ENCODE measurements at places on chromosomes 1 and 21.

DNA sequence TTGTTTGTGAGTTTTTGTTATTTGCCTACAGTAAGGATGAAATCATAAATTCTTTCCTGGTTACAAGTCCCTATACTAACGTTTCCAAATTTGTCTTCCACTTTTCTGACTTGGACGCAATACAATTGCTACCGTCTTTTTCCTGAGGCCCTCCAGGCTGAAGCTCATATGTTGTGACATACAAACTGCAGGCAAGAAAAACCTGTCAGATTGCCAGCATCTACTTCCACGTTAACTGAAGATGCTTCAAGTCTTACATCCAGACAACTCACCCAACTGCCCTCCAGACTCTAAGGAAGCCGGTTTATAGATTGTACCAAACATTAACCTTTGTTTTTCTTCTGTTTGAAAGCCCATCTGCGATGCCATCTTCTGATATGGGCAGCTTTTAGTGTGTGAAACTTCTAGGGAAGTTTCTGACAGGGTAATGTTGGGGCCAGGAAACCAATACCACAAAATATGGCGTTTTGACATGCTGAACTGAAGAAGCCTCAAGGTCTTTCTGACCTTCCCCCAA, 21.4 kb upstream of the RNF11 start:
- DNase-seq, result no peak

- no peak for DNase-seq
Measured at GRCh38 chr1:164033782-164034181, 525.2 kb upstream of the PBX1 start.

GRCh38 chr1:193299038-193299437, 112.6 kb upstream of the B3GALT2 start:
- DNase-seq, result no peak

DNA sequence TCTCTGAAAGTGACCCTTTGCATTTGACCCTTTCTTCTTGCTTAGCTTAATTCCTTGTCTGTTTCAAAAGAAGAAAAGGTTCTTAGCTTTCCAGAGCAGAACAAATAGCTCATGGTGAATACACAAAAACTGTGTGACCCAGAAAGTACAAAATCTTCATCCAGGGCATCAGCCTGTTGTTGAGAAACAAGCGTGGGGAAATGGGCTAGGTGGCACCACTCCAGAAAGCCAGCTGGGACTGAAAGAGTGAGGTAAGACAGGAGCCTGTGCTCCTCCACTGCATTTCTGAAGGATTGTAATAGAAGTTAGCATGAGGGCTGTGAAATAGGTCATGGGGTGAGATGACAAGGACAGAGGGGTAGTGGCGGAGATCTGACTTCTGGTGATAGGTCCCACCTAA, 45.8 kb downstream of the CYP2J2 start:
- no peak for DNase-seq

DNA sequence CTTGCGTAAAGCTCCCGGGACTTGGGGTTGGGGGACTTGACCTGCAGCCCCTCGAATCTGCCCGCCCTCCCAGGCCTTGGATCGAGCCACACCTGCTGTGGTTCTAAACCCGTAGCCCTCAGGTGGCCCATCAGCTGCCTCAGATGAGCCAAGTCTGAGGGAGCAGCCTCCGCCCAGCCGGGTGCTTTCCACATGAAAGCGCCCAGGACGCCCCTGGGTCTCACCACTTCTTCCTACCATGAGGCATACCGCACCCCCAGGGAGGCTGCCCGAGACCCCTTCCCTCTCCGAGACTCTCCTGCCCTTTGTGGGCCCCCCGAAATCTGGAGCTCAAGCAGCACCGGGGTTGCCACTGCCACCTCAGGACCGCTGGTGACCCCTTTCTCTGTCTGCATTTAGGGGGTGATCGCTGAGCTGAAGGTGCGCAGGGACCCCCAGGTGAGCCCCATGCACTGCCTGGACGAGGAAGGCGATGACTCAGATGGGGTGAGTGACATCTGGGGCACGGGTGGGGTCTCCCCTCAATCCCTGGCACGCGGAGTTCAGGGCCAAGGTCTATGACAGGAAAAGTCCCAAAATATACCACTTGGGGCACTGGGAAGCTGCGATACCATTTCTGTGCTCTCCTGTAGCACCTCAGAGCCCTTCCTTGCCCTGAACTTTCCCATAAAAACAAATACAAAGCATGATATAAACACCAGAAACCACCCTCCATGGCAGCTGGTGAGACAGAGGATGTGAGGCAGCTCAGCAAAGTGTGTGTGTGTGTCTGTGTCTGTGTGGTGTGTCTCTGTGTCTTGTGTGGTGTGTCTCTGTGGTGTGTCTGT, 68.5 kb downstream of the SLC19A1 start:
- no peak for DNase-seq

DNA sequence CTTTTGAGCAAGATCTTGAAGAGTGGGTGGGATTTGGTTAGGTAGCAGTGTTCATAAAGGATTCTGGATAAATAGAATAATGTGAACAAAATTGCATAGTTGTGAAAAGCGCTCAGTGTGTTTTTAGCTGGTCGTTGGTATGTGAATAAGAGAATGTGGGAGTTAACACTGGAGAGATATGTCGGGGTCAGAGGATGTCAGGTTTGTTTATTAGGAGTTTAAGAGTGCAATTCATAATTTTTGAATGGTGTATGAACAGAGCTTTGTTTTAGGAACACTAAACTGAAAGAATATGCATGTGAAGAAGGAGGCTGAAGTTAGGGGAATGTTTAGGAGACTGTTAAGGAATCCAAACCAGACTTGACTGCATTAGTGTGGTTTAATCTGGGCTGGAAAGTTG, 9.4 kb downstream of the USP16 start:
- DNase-seq, result no peak

DNA sequence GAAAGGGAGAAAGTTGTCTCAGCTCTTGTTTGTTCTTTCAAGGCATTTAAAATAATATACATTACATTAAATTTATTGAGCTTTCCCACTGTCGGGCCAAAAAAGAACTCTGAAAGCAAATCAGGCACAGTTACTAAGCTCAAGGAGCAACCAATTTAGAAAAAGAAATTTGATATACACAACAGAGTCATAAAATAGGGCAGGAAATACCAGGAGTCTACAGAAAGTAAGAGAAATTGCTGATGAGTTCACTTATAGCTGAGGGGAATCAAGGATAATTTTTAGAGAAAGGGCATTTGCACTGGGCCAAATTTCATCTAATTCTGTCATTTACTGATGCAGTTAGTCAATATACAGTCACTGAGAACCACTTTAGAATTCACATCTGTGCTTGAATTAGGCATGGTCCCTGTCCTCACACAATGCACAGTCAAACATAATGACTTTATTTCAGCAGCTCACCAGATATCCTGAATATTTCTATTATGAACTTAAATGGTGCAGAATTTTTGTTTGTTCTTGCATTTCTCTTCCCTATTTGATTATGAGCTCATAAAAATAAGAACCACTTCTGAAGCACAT, 249.6 kb upstream of the BEND5 start:
- no peak for DNase-seq

- DNase-seq, result no peak
Measured at GRCh38 chr1:209416716-209417115, 166.8 kb upstream of the CAMK1G start.

DNA sequence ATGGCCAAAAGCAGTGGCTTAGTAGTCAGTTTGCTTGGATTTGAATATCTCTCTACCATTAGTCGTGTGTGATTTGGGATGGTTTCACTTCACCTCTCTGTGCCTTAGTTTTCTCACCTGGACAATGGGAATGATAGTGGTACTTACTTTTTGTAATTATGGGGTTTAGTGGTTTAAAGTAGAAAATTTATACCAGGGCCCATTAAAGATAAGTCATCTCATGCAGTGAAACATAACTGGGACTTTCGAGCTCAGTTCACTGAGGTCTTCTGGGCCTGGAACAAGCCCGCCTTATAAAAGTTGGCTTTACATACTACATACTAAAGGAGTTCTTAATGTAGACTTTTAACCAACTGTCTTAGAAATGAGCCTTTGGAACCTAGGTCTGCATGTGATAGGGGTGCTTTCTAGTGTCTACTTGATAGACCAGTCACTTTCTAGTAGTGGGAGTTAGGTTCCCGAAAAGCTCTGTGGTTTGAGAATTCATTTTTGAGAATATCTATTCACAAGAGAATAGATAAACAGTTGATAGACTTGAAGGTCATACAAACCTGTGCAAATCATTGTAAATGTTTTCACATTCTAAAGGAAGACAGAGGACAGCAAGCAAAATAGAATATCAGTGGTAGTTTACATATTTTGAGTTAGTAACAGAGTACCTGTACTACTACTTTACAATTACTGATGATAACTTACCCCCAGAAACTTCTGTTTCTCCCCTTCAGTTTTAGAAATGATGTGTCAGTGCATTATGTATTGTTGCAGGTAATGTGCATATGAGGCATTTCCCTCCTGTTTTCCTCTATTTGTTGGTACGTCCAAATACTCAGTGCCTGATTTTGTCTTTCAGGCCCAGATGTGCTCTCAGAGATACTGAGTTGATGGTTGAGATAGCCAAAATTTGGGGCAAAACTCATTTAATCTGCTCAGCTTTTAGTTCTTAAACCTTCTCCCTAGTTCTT, 48.0 kb downstream of the DYRK1A start:
- no peak for DNase-seq

DNA sequence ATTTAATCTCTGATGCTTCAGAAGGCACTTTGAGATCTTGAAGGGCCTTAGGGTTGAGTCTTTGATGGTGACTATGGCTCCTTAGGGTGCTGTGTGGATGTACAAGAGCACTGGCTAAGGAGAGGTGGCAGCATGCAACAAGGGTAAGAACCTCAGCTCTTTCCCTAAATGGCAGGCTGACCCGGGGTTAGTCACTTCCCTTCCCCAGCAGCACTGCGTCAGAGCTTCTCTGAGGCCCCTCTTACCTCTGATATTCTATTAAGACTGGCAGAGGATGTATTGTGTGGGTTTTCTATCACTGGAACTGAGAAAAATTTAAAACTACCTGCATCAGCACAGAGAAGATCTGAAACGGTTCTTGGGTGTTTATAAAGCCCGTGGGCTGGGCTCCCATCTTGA, 11.8 kb downstream of the C1orf116 start:
- DNase-seq, result no peak

- DNase-seq, result no peak
Measured at GRCh38 chr1:180923887-180924286, 11.2 kb downstream of the KIAA1614 start.

DNA sequence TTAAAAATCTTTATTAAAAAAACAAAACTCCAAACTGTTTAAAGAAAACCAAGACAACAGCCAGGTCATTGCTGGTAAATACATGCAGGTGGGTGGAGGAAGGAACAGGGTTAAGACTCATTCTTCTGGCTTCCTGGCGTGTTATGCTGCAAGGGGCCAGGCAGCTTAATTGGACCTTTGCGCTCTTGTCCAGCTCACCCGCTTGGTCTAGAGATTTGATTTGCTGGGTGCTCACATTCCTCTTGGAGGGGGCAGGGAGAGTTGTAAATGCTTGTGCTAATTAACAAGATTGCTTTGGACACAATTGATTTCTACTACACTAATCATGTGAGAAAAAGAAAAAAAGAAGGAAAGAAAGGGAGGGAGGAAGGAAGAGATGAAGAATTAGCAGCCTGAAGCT, 10.5 kb downstream of the CEP104 start:
- no peak for DNase-seq

- DNase-seq, result no peak
Measured at GRCh38 chr1:20178634-20179370, 7.1 kb upstream of the UBXN10 start.

Data from NCI-H526 (cell line).